Kidney glomerular epithelial cell (primary cell): ENCODE measurements at places on chromosomes 3 and 15.

- DNase-seq, result no peak
These were observed 28.3 kb upstream of the ARL14 start for GRCh38 chr3:160648701-160649100.

- DNase-seq, result peak; percentile 61
These were observed 3.5 kb downstream of the PFN2 start for GRCh38 chr3:149967086-149967685.

GRCh38 chr3:13770170-13771169 lies 109.4 kb downstream of the WNT7A start:
- DNase-seq, result no peak

DNA sequence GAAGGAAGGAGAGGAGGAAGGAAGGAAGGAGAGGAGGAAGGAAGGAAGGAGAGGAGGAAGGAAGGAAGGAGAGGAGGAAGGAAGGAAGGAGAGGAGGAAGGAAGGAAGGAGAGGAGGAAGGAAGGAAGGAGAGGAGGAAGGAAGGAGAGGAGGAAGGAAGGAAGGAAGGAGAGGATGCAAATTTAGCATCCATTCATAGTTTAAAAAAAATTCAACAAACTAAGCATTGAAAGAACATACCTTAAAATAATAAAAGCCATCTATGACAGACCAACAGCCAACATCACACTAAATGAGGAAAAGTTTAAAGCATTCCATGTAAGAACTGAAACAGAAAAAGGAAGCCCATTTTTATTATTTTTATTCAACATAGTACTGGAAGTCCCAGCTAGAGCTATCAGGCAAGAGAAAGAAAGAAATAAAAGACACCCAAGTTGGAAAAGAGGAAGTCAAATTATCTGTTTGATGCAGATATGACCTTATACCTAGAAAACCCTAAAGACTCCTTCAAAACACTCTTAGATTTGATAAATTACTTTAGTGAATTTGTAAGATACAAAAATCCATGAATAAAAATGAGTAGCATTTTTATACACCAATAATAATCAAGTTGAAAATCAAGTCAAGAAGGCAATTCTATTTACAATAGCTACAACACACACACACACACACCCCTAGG lies 52.2 kb upstream of the FXR1 start:
- no peak for DNase-seq

GRCh38 chr3:111690242-111690641 lies 95.1 kb upstream of the ZBED2 start:
- DNase-seq, result peak; percentile 69

DNA sequence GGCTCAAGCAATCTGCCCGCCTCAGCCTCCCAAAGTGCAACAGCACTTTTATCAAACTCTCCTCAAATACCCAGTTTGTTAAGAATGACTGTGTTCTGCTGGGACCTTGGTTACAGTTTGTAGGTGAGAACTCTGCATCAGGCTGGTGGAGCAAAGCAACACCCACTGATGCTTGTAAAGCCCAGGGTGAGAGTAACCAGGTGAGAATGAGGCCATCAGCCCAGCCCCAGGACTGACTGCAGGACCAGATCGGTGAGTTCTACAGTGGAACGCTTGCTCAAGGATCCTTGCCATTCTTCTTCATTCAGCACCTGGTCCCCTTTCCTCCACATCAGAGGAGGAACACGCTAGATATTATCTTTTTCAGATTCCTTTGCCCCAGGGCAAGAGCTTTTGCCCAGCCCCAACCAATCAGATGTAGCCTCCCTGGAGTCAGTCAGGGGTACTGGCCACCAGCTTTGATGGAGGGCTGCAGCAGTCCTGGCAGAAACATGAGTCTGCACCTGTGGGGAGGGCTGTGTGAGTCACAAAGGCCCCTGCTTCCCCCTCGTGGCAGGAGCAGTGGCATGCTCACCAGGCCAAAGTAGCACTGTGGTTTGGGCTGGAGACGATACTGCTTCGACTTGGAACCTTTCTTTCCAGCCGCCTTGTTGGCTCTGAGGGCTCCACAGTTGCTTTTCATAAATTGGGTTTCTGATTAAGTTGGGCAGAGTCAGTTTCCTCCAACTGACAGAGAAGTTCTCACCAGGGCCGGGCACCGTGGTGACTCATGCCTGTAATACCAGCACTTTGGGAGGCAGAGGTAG lies 3.5 kb upstream of the SHISA5 start:
- DNase-seq, result peak; percentile 53

DNA sequence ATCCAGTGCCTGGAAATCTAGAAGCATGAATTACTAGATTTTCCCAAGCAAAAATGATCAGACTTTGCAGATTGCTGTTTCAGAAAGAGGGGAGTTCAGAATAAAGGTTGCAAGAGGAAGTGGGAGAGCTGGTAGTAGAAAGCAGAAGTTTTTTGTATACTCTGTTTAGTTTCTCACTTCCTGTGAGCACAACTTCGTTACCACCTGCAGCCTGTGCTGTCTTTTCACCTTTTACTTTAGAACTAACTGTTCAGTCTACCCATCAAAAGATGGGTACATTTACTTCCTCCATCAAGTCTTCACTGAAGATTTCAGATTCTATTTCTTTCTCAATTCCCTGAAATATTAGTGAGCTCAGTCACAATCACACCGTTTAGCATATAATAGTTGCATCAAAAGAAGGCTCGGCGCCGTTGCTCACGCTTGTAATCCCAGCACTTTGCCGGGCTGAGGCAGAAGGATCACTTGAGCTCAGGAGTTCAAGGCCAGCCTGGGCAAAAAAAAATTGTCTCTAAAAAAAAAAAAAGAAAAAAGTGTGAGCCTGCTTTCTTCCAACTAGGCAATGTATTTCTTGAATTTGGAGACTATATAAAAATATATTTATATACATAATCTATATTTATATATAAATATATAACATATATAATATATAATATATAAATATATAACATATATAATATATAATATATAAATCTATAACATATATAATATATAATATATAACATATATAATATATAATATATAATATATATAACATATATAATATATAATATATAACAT lies 1.8 kb upstream of the CEP97 start:
- DNase-seq, result no peak

GRCh38 chr3:162022911-162023310 lies 526.3 kb downstream of the OTOL1 start:
- DNase-seq, result no peak

GRCh38 chr3:145698250-145698649 lies 462.7 kb downstream of the PLOD2 start:
- no peak for DNase-seq

DNA sequence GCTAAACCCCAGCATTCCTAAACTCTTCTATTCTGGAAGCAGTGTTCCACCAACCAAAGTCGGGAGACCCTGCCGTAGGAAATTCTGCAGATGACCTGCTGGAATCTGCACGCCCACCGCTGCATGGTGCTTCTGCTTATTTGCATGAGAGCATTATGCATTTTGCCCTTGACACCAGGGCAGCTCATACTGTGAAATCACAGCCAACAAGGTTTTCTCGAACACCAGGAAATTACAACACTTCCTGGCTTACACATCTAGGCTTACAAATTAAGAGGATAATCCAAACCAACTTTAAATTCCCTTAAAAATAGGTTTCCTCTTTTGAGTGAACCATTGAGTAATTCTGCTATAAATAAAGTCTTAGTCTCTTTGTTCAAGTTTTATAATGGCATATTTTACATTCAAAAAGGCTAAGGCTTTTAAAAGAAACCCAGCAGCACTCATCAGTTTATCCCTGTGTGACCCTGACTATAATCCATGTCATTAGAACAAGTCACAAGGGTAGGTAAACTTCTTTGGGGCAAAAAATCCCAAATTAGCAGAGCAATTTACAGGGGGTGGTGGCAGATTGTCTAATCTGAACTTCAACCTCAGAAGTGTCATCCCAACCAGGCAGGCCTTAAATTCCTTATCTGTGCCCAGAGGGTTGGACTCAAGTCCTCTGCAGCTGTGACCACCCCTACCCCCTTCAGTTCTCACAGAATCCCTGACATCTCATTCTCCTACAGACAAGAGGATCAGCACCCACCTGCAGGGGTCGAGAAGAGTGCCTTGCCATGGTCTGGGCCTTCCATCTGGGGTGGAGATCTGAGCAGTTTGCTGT lies 33.5 kb upstream of the RBP1 start:
- no peak for DNase-seq

DNA sequence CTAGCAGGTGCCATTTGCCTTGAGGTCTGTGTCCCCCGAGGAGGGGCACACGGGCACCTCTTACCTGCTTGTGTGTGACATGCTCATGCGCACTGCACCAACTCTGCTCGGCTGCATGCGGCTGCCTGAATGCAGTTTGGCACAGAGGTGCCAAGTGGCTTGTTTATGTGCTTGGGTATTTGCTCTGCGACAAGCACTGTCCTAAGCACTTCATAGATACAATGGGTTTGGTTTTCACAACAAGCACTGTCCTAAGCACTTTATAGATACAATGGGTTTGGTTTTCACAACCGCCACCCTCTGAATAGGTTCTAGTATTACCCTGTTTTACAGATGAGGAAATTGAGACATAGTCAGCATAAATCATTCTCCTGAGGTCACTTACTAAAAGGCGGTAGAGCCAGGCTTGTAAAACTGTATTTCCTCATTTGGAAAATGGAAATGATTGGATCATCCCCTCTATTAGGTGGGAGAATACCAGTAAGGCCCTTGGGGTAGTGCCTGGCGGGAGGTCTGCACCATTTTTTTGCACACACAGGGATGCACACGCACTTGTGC lies 487 bp downstream of the ITIH4 start:
- no peak for DNase-seq

DNA sequence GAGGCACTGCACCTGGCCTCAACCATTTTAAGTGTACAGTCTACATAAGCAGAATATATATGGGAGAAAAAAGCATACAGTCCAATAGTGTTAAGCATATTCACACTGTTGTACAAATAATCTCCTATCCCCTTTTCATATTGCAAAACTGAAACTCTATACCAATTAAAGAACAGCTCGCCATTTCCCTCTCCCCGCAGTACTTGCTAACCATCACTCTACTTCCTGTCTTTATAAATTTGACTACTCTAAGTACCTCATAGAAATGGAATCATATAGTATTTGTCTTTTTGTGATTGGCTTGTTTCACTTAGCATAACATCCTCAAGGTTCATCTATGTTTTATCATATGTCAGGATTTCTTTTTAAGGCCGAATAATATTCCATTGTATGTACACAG lies 21.6 kb upstream of the TASOR start:
- no peak for DNase-seq

DNA sequence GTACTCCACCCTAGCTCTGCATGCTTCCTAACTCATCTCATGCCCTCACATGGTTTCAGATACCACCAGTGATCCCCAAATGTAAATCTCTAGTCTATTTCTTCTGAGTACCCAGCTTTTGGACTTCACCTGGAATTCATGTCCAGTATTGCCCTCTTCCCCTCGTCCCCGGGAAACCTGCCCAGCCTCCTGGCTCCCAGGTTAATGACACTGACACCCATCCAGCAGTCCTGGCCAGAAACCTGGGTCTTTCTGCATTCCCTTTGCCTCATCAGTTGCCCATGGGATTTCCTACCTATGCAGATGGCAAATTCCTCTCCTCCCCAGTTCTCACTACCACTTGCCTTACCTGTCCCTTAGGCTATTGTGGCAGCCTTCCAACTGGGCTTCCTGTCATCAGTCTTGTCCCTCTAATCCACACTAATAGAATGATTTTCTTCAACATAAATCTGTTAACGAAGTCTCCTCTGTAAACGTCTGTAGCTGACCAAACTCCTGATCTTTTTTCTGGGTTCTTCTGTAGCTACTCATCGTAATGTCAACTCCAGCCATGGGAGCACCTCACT lies 15.3 kb upstream of the MYLK start:
- DNase-seq, result no peak

DNA sequence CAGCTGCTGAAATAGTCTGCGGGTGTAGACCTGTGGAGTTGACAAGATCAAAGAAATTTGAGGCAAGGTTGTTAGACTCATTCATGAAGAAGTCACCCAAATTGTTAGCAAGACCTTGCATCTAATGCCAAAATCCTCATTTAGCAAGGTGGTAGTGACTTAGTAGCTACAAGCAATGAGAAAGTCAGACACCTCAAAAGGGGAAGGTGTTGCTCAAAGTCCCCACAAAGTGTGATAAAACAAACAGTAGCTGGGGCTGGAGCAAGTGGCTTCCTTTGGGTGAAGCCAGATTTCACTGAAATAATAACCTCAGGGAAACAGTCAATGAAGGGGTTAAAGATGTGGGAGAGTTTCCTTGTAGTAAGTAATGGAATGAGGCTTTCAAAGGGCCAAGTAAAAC lies 44.9 kb downstream of the CD86 start:
- no peak for DNase-seq

GRCh38 chr15:94279736-94280135 lies 48.4 kb downstream of the MCTP2 start:
- DNase-seq, result no peak

DNA sequence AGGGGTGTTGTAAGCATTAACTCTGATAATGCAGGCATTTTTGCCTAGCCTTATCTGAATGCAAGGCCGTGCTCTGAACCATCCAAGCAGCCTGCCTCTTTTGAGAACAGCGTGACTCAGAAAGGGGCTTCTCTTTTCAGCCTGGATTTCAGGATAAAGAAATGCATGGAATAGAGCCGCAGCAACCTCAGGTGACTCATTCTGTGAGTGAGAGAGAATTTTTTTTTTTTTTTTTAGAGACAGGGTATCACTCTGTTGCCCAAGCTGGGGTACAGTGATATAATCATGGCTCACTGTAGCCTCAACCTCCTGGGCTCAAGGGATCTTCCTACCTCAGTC lies 20.6 kb upstream of the PDE8A start:
- DNase-seq, result no peak
